ENCODE measurements at places on chromosomes 12 and 14. TPM values are rescaled to one million over a fixed set of nuclear protein-coding genes. Genes with fewer than 3 reads are reported as not detected.

DNA sequence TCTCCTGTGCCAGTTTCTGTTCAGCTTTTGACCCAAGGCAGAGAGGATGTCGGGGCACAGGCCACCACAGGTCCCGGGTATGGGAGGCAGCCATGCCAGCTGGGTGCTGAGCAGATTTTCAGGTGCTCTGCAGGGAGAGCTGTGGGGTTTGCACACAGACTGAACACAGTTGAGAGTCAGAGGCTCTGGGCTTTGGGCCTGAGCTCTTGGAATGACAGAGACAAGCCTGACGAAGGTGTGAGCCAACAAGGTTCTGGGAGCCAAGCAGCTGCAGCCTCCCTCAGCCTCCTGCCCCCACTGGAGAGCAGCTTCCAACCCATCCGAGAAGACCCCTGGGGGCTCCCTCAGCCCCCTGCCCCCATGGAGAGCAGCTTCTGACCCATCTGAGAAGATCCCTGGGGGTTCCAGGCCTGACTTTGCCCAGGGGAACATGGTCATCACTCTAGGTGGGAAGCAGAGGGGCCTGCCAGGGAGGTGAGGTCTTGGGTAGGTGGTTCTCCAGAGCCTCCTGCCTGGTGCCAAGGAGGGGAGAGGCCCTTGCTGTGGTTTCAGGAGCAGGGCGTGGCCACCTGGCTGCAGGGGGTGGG lies 13.8 kb downstream of the FBRSL1 start:
- no peak for DNase-seq

- no peak for DNase-seq
These were observed 22.1 kb downstream of the PRKD1 start for GRCh38 chr14:29905543-29905942.

GRCh38 chr12:54420766-54421144 lies 1.7 kb upstream of the ITGA5 start:
- no peak for DNase-seq

DNA sequence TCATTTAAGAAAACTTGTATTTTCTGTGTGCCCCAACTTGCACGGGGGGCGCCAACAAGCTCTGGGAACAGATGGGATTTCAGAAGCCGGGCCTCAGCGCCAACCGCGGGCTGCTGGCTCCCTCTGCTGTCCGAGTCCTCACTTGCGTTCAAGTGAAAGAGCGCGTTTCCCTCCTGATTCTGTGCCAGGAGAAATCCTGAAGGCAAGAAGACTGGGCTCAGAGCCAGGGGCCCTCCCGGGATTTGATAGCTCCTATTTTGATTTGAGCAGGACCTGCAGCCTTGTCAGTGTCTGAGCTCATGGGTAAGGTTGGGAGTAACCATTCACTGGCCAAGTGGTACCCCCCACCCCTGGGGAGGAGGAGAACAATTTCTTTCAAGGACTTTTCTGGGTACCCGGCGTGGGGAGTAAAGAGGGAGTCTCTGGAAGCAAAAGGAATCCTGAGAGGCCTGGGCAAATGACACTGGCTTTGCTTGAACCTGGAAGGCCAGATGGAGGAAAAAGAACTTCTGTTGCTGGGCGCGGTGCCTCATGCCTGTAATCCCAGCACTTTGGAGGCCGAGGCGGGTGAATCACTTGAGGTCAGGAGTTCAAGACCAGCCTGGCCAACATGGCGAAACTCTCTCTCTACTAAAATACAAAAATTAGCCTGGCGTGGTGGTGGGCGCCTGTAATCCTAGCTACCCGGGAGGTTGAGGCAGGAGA lies 179.0 kb upstream of the RGS6 start:
- DNase-seq, result peak; percentile 92

DNA sequence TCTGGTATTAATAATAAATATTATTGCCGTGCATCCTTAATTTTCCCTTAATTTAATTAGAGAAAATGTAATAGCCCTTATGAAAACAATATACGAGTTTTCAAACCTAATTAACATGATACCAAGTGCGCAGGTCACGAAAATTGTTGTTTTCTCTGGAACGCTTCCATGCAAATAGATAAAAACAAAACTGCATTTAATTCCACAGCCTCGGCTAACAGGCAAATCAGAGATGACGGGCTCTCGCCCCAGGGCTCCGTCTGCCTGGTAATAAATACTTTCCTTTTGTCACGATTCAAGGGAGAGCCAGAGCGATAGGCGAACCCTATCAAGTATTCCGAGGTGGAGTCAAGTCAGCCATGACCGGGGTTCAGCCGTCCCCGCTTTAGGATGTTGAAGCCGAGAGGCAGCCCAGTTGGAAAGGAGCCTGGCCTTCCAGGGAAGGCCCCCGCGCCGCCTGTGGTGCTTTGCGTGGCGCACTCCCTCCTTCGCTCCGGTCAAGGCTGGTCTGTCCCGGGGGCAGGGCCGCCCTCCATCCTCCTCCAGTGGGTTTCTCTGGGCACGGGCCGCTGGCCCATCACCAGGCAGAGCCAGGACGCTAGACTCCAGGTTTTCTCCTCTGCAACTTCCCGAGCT lies 137.8 kb upstream of the GSC start:
- no peak for DNase-seq

DNA sequence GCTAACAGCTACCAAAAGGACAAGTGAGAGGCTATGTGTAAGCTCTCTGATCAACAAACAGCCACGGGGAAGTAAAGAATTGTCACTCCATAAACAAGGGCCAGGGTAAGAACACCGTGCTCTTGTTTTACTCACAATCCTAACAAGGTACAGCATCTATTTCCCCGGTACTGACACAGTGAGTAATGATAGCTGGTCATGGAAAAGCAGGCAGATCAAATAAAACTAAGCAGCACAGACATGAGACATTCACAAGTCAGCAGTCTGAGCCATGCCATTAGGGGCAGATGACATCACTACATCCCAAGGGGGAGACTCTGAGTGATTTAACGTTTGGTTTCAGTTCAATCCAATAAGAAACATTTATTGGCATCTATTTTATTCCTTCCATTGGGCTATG lies 54.4 kb downstream of the ARL6IP4 start:
- no peak for DNase-seq

DNA sequence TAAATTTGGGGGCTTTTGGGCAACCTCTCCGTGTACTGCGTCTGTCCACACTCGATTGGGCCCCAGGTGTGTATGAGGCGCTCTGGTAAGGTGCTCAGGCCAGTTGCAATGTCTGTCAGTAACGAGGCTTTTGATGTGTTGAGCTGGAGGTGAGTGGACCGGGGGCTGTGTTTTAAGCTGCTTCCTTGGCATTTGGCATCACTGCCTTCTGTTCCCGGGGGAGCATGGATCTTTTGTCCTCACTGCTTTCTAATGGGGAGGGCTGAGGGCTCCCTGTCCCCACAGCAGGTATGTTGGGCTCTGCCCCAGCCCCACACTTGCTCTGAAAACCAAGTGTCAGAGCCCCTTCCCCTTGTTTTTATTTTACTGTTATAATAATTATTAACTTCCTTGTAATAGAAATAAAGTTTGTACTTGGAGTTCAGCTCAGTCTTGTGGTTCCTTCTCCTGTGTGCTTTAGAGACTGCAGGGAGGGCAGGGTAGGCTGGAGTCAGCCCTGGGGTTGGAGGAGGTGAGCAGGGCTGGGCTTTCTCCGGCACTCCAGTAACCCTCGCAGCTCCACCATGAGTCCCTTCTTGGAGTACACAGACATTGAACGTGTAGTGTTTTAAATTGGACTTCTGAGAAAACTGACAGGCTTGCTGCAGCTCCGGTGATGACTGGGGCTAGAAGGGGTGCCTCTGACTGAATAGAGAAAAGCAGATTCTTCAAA lies 28.0 kb downstream of the TRAFD1 start:
- no peak for DNase-seq

DNA sequence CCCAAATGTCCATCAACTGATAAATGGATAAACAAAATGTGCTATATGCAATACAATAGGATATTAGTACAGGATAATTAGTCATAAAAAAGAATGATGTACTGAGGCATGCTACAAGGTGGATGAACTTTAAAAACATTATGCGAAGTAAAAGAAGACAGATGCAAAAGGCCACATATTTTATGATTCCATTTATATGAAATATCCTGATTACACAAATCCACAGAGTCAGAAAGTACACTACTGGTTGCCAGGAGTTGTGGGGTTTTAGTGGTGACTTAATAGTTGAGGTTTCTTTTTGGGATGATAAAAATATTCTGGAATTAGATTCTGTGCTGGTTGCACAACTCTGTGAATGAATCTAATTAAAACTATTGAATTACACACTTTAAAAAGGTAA lies 12.6 kb downstream of the TRIM9 start:
- no peak for DNase-seq

DNA sequence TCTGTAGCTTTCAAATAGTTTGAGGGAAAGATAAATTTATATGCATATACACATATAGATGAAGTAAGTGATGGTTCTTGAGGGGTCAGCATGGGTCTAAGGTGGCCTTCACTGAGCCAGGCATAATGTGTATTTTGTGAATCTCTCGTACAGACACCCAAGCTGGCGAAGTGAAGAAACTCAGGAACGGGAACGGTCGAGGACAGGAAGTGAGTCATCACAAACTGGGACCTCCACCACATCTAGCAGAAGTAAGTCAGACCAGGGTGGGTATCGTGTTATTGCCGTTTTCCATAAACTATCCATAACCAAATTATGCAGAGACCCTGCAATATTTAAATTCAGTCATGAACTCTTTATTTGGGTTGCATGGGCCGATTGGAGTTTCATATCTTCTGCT lies 15.4 kb upstream of the TNS2 start:
- no peak for DNase-seq

DNA sequence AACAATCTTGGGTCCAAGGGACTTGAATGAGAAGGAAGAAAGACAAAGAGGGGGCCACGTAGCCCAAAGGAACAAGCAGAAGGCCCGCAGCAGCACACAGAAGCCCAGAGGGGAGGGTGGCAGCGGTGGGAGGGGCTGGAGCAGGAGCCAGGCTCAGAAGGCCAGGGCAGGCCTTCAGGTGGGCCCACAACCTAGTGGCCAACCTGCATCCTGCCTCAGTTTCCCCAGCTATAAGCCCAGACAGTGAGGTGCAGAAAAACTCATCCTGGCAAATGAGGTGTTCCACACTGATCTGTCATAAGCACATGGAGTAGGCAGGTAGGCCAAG lies 34.1 kb downstream of the LTBP2 start:
- no peak for DNase-seq

DNA sequence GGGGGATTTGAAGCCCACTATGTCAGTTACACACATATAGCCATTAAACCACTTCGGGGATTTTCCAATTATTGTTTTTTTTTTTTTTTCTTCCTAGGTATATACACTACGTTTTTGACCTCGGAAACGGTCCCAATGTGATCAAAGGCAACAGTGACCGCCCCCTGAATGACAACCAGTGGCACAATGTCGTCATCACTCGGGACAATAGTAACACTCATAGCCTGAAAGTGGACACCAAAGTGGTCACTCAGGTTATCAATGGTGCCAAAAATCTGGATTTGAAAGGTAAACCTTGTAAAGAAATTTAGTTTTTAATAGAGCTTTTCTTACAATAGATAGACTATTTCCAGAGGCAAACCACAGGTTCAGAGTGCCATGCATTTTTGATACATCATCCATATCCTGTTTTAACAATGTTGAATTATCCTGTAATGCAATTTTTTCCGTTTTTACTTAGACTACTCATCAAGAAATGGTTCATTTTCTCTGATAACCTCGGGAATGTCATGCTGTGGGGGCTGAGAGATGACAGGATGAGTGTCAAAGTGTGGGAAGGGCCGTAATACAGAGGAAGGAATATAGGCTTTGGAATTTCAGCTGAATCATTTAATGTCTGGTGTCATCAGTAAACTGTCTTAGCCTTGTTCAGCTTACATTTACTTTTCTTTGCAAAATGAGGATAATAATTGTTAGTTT lies 797.1 kb downstream of the NRXN3 start:
- DNase-seq, result no peak

- no peak for DNase-seq
These were observed 613.5 kb upstream of the TBX3 start for GRCh38 chr12:115297445-115297844.

GRCh38 chr14:97824218-97824617 lies 1027.0 kb downstream of the VRK1 start:
- DNase-seq, result no peak

DNA sequence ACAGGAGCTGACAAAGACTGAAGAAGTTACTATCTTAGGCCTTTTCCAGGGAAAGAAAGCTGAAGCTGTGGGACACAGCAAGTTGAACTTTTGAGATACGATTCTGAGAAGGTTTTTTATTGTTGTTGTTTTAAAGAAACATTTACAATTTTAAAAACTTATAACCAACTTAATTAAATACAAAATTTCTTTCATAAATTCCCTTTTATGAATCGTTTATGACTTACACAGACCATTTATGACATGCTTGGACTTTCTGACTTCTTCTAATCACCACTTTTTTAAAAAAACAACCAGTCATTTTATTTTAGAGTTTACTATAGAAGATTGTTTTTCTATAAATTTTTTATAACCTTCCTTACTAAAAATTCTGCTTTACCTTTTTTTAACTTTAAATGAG lies 68.7 kb downstream of the DHRS2 start:
- no peak for DNase-seq

DNA sequence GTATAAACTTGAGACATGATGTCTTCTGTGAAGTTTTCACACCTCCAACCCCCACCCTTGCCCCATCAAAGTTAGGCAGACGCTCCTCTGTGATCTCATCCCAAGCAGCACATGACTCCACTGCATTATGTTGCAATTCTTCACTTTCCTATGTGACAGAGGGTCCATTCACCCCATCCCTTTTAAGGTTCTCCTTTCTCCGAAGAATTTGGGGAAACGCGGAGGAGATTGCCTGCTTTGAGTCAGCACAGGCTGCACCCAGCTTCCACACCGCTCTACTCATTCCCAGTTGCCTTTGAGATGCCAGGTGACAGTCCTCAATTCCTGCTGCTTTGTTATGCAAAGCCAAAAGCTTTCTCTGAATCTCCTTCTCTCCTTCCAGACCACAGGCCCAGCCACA lies 61.8 kb downstream of the PHLDA1 start:
- no peak for DNase-seq

GRCh38 chr12:133129368-133130037 lies 571 bp downstream of the ZNF891 start:
- DNase-seq, result no peak

GRIN2B gene
- 0.16 TPM for total RNA-seq

FBXW8 gene
- 10.4 TPM for total RNA-seq

PRB2 gene
- total RNA-seq, result not detected

SRRM4 gene
- total RNA-seq, result 0.59 TPM

SMCO3 gene
- not detected for total RNA-seq

GNB3 gene
- 9.7 TPM for total RNA-seq
